Esophagus squamous epithelium (tissue), 5 donors: ENCODE measurements at places on chromosomes 5 and 9.

- DNase-seq, result no peak
Observed at GRCh38 chr5:135839566-135839965, 5.1 kb downstream of the SLC25A48 start.

- no peak for DNase-seq
Observed at GRCh38 chr9:124202447-124202971, 55.2 kb upstream of the NEK6 start.

- no peak for DNase-seq
Observed at GRCh38 chr5:29950416-29951145, 1242.9 kb upstream of the CDH6 start.

- DNase-seq, result no peak
Observed at GRCh38 chr5:100644776-100645175, 109.6 kb downstream of the FAM174A start.

GRCh38 chr5:177188775-177189174 lies 55.2 kb downstream of the NSD1 start:
- DNase-seq, result no peak

DNA sequence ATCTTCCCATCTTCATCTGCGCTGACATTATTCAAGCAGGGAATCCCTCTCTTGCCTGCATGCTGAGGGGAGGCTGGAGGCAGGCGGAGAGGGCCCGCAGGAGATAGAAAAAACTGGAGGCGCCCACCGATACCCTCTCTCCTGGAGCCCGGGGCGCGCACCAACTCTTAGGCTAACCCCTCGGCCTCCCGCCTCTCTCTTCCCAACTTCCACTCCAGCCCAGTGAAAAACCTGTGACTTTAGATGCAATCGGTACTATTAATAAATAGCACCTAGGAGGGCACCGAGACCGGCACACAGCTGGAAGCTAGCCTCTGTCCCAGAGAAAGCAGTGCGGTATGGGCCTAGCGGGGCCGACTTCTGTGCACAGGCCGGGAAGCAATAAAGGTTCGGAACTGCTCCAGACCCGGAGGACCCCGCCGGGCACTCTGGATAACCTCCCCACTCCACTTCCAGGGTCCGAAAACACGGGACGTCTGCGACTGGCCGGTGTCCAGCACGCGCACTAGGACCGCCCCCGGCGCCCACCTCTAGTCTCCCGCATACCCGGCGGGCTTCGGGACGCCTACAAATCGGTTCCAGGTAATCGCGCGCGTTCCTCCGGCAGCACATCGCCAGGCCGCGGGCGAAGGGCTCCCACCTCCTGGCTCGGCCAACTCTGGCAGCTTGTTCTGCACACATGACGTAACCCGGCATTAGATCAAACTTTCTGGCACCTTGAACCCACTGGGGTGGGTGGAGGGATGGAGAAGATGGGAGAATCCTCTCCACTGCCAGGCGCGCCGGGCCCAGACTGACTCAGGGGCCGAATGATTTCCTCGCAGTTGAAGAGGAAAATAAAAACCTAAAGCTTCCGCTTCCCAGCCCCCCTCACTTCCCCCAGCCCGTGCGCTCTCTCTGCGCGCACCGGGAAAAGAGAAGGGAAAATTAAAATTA lies 1.4 kb downstream of the EFNA5 start:
- DNase-seq, result no peak
